Right lung (tissue), 10 donors: ENCODE measurements at places on chromosomes 6 and 20. TPM values are rescaled to one million over a fixed set of nuclear protein-coding genes. Genes with fewer than 3 reads are reported as not detected.

DNA sequence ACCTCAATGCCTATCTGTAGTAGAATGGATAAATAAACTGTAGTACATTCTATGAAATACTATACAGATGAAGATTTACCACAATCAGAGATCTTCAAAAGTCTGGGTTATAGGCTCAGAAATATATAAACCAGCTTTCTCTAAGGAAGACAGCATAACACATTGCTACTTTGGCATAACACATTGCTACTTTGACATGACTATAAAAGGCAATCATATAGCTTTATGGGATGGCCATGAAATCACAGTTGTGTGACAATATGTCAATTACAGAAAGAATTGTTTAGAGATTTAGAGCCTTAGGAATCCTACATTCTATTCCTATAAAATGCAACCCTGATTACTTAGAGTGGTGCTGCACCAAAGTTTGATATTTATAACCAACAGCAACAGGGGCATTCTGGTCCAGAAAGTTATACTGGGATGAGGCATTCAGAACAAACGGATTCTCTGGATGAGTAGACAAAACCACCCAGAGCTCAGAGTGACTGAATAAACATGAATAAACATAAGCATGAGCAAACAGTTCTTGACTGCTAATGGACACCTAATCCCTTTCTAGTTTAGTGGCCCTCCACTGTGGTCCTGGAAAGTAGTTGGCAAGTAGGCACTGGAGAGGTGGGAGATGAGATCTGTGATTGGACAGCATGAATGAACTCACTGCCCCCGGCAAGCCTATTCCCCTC, 12.0 kb downstream of the TTI1 start:
- no peak for DNase-seq

GRCh38 chr6:40473026-40473425, 114.1 kb downstream of the LRFN2 start:
- DNase-seq, result no peak

DNA sequence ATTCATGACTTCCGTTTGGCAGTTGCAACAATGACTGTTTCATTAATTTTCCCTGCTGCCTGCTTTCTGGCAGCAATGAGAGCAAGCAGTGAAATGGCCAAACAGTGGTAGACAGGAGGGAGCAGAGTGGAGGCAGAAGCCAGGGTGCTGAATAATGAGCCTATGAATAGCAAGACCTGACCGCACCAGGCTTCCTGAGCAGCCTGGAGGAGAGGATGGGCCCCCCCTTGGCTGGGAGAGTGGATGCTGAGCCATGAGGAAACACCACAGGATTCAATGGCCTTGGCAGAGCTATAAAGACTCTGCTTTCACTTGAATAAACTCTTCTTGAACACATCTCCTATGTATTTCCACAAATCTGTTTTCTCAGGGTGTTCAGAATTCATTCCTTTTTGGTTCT, 68.1 kb upstream of the SNRPB2 start:
- peak; percentile 8 for DNase-seq

The PTPN1 gene
- 28.9 TPM for polyA plus RNA-seq
